ENCODE measurements at places on chromosomes 2 and 18.
A peak's percentile ranks its signal among the peaks of the same experiment; 100 is the strongest.

- no peak overlapping the region for H3K27ac ChIP-seq
- no peak for DNase-seq
- no peaks in the 10 kb centered on the region for H3K27me3 ChIP-seq
- no peak overlapping the region for H3K4me3 ChIP-seq
Observed at GRCh38 chr2:42113452-42113851, 55.7 kb upstream of the EML4 start.

GRCh38 chr18:59005262-59005661, 134.4 kb upstream of the SEC11C start:
- no peaks in the 10 kb centered on the region for H3K36me3 ChIP-seq
- no peak for DNase-seq
- no peaks in the 10 kb centered on the region for H3K27me3 ChIP-seq
- H3K4me3 ChIP-seq = no peak overlapping the region
- no peak overlapping the region for H3K27ac ChIP-seq

DNA sequence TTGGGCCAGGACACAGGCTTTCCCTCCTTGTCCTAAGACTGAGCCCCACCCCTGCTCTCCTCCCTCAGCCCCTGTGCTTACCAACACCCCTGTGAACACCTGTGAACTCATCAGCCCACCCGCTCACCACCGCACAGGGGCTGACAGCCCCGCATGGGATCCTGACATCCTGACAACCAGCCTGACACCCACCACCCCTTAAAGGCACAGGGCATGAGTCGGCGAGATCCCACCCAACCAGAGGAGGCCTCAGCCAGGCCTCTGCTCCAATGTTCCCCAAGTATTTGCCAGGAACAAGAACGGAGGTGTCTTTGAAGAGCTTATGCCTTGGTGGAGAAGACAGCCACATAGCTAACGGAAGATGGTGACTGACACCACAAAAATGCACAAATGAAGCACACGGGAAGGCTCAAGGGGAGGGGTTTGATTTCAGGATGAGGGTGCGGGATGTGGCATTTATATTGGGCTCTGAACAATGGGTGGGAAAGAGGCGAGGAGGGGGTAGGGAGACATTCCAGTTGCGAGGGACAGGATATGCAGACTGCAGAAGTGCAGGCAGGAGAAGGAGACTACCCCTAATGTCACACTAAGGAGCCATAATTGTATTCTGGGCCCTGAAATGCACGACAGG, 11.0 kb downstream of the RAB11FIP5 start:
- peaks cover 46% of the 10 kb centered on the region for H3K4me1 ChIP-seq
- no peak for DNase-seq
- H3K27me3 ChIP-seq = no peaks in the 10 kb centered on the region
- no peak overlapping the region for H3K27ac ChIP-seq
- H3K4me3 ChIP-seq = no peak overlapping the region

GRCh38 chr2:38106405-38107094, 30.6 kb upstream of the CYP1B1 start:
- no peak overlapping the region for H3K4me3 ChIP-seq
- peak overlapping the region; percentile 74 for H3K27ac ChIP-seq
- no peaks in the 10 kb centered on the region for H3K36me3 ChIP-seq
- DNase-seq = no peak

- no peaks in the 10 kb centered on the region for H3K27me3 ChIP-seq
- peak overlapping the region; percentile 33 for H3K27ac ChIP-seq
- H3K4me1 ChIP-seq = no peaks in the 10 kb centered on the region
Observed at GRCh38 chr2:67065046-67065445, 332.1 kb upstream of the ETAA1 start.

DNA sequence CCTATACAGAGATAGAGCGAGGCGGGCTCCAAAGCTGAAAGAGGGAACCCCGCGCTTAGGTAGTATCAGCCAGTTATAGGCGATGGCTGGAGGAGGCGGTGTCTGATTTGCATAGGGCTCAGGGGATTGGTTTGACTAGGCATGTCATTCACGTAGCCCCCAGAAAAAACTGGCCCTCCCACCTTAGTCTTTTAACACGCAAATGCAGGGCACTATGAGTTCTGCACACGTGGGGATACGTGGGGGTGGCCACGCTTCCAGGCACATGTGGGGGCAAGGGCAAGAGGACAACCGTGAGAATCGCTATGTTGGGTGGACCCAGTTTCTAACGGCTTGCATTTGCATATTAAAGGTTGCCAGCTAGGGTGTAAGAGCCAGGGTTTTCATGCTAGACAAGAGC, 56.7 kb upstream of the MSTN start:
- H3K27me3 ChIP-seq = no peaks in the 10 kb centered on the region
- DNase-seq = no peak
- no peaks in the 10 kb centered on the region for H3K36me3 ChIP-seq
- H3K27ac ChIP-seq = no peak overlapping the region
- H3K4me3 ChIP-seq = peak overlapping the region; percentile 5

DNA sequence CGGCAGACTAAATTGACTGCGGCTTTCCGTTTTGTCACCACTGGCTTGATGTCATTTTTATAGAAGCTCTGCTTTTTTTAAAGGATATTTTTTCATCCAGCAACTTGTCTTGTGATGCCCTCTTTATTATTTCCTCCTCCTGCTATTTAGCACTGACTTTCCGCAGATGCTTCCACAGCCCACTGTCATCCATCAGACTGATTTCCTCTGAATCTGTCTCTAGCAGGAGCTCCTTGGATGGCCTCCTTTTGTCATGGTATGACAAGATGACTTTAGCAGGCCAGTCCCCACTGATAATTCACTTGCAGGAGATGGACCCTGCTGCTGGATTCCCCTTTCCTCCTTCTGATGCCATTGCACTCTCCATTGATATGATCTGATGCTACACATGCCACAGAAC, 454.6 kb downstream of the TSN start:
- no peaks in the 10 kb centered on the region for H3K36me3 ChIP-seq
- no peak for DNase-seq
- H3K27ac ChIP-seq = no peak overlapping the region
- no peaks in the 10 kb centered on the region for H3K27me3 ChIP-seq

DNA sequence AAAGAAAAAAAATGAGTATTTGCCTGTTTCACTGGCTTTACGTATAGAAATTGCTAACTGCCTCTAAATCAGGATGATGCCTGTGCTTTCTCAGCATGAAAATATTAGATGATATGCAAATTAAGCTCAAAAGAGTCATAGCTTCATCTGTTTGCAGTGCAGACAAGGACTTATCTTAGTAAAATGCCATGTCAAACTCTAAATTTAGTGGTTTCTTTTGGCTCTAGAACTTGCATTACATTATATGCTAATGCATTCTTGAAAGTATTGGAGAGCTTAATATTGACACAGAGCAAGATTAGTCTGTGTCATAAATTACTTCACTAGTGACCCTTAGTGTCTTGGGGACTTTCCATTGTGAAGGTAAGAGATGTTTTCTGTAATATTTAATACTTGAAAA, 1109.1 kb upstream of the NRXN1 start:
- no peak for DNase-seq
- no peak overlapping the region for H3K27ac ChIP-seq
- H3K4me3 ChIP-seq = no peak overlapping the region
- no peaks in the 10 kb centered on the region for H3K36me3 ChIP-seq

DNA sequence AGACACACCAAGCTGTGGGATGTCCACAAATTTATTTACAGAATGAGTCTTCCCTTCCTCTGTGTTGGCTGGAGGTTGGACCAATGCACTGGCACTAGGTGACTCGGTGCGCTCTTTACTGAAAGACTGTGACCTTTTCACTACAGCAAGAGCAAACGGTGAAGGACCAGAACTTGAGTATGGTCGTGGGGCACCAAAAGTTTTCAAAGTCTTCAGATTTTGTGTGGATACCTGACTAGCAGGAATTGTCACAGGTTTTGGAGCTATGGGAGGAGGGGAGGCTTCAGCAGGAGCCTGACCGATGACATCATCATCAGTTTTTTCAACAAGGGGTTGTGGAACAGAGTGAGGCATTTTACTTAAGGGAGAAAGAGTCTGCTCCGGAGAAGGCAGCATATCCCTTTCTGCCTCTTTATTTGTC, 73.0 kb upstream of the GRB14 start:
- H3K36me3 ChIP-seq = peaks cover 28% of the 10 kb centered on the region
- no peak for DNase-seq
- H3K4me1 ChIP-seq = no peaks in the 10 kb centered on the region
- no peak overlapping the region for H3K27ac ChIP-seq
- no peaks in the 10 kb centered on the region for H3K27me3 ChIP-seq

DNA sequence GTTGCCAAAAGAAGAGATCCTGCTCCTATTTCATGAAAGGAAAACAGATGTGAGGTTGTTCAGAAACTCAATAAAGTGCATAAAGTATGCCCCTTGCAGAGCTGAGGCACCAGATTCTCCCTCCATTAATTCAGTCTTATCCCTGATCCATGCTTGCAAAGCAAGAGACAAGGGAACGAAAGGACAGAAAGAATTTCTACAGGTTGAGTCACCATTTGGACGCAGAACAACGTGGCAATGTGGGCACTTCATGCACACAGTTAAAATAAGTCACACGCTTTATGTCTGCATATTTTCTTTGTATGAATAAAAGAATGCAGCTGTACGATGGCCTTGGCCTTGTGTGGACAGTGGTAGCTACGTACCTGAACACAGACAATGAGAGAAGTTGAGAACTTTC, 321.7 kb upstream of the REV1 start:
- no peak for DNase-seq
- no peaks in the 10 kb centered on the region for H3K4me1 ChIP-seq
- no peak overlapping the region for H3K4me3 ChIP-seq

- H3K4me3 ChIP-seq = no peak overlapping the region
- no peak overlapping the region for H3K27ac ChIP-seq
- peaks cover 18% of the 10 kb centered on the region for H3K4me1 ChIP-seq
- H3K27me3 ChIP-seq = no peaks in the 10 kb centered on the region
Observed at GRCh38 chr18:6411382-6411781, 3.3 kb downstream of the L3MBTL4 start.

- H3K27ac ChIP-seq = no peak overlapping the region
- DNase-seq = no peak
- no peak overlapping the region for H3K4me3 ChIP-seq
- H3K27me3 ChIP-seq = no peaks in the 10 kb centered on the region
Observed at GRCh38 chr2:111160758-111161157, 40.0 kb downstream of the BCL2L11 start.

GRCh38 chr18:42255908-42256765, 301.1 kb downstream of the PIK3C3 start:
- no peak overlapping the region for H3K27ac ChIP-seq
- no peaks in the 10 kb centered on the region for H3K27me3 ChIP-seq
- no peak for DNase-seq

- H3K27me3 ChIP-seq = no peaks in the 10 kb centered on the region
- H3K4me3 ChIP-seq = no peak overlapping the region
- peak overlapping the region; percentile 62 for H3K27ac ChIP-seq
- no peaks in the 10 kb centered on the region for H3K36me3 ChIP-seq
- H3K4me1 ChIP-seq = peaks cover 17% of the 10 kb centered on the region
Observed at GRCh38 chr2:219475697-219476651, 22.7 kb upstream of the GMPPA start.

GRCh38 chr18:47987388-47987699, 56.9 kb upstream of the SMAD2 start:
- H3K4me1 ChIP-seq = no peaks in the 10 kb centered on the region
- H3K4me3 ChIP-seq = no peak overlapping the region
- H3K36me3 ChIP-seq = no peaks in the 10 kb centered on the region
- no peak for DNase-seq

GRCh38 chr2:179850188-179850587, 11.2 kb downstream of the ZNF385B start:
- no peaks in the 10 kb centered on the region for H3K36me3 ChIP-seq
- no peak overlapping the region for H3K27ac ChIP-seq
- H3K27me3 ChIP-seq = no peaks in the 10 kb centered on the region
- no peak for DNase-seq

GRCh38 chr2:171185941-171186340, 25.2 kb upstream of the TLK1 start:
- no peak for DNase-seq
- H3K4me3 ChIP-seq = no peak overlapping the region
- H3K27ac ChIP-seq = no peak overlapping the region
- H3K27me3 ChIP-seq = no peaks in the 10 kb centered on the region

DNA sequence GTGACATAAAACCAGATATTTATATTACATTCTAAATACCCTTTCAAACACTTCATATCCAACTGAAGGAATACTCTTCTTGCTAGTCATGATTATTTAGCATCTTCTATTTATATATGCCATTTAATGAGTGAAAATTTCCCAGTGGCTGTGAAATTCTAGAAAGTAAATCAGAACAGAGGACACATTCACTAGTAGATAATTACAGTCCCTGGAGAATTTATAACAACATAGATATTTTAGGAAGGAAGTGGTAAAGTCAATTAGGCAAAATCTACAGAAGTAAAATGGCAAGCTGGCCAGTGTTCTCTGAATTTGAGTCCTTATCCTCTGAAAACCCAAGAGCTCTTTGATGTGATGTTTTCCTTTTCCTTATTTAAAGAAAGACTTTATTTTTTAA, 121.8 kb downstream of the PMAIP1 start:
- no peaks in the 10 kb centered on the region for H3K4me1 ChIP-seq
- H3K36me3 ChIP-seq = no peaks in the 10 kb centered on the region
- no peaks in the 10 kb centered on the region for H3K27me3 ChIP-seq
- no peak for DNase-seq
- H3K27ac ChIP-seq = no peak overlapping the region
- no peak overlapping the region for H3K4me3 ChIP-seq

DNA sequence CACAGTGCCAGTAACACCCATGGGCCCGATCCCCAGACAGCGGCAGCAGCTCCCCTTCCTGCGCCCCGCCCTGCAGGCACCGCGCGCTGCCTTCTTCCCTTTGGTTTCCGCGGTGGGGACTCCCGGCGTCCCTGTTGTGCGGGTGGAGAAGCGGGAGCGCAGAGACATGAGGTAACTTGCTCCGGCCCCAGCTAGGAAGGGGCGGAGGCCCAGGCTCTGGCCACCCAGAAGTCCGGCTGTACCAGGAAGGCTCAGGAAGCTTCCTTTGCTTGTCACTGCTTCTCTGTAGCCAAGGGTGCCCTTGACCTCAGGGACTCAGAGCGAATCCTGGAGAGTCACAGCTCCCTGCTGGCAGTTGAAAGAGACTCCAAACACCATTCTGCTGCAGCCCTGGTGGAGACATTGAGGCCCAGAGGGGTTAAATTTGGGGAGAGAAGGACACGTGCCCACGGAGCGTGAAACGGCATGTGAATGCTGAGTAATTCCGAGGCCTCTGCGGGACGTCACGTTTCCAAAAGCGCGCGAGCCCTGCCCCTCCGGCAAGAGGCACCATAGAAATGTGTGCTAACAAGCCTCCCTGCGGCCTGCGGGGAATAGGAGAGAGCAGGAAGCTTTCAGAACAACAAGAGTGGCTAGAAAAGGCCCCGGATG, 6.7 kb upstream of the ADCY3 start:
- peak overlapping the region; percentile 89 for H3K27ac ChIP-seq
- H3K27me3 ChIP-seq = no peaks in the 10 kb centered on the region
- peak overlapping the region; percentile 17 for H3K4me3 ChIP-seq
- peaks cover 15% of the 10 kb centered on the region for H3K4me1 ChIP-seq

- no peak for DNase-seq
- no peaks in the 10 kb centered on the region for H3K4me1 ChIP-seq
- H3K36me3 ChIP-seq = no peaks in the 10 kb centered on the region
- H3K27ac ChIP-seq = no peak overlapping the region
Observed at GRCh38 chr18:66895631-66896030, 291.7 kb upstream of the CDH19 start.

DNA sequence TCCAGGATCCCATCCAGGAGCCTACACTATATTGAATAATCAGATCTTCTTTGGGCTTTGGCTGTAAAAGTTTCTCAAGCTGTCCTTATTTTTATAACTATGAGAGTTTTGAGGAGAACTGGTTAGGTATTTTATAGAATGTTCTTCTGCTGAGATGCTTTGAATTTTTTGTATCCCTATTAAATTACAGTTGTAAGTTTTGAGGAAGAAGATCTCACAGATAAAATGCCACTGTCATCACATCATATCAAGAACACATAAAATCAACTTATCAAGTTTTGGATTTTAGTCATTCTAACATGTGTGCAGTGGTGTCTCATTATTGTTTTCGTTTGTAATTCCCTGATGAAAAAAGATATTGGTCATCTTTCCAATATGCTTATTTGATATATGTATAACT, 260.2 kb upstream of the COL3A1 start:
- no peaks in the 10 kb centered on the region for H3K36me3 ChIP-seq
- no peak for DNase-seq
- no peaks in the 10 kb centered on the region for H3K27me3 ChIP-seq
